ENCODE measurements at places on chromosomes 11 and 22.

GRCh38 chr11:21769188-21769587 lies 423.7 kb upstream of the ANO5 start:
- no peak for DNase-seq

DNA sequence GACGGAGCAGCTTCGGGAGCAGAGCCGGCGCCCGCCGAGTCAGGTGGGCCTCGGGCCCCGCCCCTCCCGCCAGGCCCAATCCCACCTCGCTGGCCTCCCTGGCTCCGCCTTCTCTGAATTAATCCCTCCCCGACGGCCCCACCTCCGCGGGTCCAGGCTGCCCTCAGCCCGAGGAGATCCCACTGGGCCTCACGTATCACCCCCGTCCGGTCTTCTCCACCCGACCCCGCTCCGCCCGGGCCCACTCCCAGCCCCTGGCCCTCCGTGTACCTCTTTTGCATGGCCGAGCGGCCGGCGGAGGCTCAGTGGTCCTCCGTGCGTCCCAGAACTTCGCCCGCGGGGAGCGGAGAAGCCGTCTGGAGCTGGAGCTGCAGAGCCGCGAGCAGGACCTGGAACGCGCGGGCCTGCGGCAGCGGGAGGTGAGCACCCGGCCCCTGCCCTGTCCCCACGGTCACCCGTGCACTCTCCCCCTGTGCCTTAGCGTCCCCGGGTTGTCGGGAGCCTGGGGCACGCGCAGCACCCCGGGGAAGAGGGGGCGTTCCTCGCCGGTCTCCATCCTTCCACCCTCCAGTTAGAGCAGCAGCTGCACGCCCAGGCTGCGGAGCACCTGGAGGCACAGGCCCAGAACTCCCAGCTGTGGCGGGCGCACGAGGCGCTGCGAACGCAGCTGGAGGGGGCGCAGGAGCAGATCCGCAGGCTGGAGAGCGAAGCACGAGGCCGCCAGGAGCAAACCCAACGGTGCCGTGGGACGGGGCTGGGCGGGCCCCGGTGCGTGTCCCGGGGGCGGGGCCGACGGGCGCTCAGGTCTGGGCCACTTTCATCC lies 2.2 kb upstream of the CD151 start:
- peak; percentile 33 for DNase-seq

DNA sequence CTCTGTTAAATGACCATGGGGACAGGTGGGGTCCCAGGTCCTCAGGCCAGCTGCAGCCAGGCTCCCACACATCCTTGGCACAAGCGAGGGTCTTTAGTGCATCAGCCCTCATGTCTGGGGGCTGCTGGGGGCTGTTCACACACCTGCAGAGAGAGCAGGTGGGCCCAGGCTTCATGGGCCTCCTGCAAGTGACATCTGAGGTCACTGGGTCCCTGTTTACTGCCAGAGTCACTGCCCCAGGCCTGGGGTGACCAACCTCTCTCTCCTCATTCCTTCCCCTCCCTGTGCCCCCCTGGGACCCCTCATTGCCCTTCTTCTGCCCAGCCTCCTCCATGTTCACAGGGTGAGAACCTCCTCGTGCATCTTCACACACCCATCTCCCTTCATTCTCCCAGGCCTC lies 92.4 kb downstream of the RTL6 start:
- DNase-seq, result no peak

DNA sequence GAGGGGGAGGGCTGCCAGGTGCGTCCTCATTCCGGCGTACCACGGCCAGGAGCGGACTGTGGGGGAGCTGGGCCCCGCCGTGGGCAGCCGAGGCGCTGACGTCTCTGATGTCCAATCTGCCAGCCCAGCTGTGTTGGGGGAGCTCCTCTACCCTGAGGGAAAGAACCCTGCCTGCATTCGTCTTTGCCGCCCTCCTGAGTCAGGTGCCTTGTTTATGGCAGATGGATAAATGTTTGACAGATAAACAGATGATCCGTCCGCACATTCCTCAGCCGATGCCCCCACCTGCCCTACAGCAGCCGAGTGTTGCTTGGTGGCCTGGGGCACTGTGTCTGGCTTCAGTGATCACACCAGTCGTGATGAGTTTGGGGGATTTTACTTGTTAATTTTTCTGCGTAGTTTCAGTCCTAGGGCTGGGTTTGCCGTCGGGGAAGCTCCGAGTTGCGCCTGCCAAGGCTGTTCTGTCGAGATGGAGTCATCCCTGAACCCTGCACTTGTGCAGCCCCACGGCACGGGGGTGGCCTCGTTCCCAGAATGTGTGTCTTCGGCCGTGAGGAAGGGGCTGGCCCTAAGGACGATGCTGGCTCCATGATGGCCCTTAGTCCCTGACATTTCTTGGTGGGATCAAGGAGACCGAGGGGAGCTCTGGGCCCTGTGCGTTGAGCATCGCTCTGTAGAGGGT lies 1083.9 kb downstream of the BRD1 start:
- no peak for DNase-seq

DNA sequence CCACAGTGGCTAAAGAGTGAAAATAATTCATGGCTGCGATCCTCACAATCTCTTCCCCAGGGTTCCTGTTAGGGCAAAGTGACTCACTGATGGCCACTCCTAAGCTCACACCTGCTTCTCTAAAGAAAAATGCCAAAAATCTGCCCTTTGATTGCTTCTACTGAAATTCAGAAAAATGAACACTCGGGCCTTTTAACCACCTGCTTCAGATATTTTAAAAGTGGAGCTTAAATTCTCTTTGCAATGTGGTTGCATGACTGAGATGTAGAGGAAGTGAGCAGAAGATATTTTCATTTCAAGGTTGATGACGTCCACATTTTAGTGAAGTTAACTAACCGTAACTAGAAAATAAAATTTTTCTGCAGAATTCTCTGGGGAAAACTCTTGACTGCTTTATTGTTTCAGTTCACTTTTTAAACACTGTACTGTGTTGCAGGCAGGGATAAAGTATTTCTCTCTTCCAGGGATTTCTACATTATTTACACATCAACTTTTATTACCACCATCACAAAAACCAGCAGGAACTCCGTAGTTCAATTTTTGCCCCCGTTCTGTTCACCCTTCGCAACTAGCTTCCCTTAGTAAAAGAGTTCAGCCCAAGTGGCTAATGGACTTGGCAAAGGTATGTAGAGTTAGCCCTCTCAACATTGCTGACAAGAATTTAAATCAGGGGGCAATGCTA lies 8.5 kb downstream of the RAB30 start:
- DNase-seq, result no peak

DNA sequence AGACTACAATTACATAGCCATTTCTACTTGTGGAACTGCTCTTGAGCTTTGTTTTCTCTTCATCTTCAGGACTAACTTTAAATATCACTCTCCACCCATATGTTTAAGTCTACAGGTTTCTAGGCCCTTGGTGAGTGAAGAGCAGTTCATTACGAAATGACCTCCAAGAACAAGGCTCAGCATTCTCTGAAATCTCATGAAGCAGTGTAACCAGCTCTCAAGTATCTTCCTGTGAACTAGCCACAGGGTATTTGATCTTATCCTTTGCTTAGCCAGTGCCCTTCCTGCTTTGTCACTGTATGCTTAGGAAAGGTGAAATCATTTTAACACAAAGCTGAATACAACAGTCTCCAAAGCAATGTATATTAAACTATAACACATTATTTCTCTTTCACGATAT lies 20.4 kb upstream of the LYVE1 start:
- DNase-seq, result no peak

- no peak for DNase-seq
Measured at GRCh38 chr11:65887723-65888162, 528 bp downstream of the FIBP start.

DNA sequence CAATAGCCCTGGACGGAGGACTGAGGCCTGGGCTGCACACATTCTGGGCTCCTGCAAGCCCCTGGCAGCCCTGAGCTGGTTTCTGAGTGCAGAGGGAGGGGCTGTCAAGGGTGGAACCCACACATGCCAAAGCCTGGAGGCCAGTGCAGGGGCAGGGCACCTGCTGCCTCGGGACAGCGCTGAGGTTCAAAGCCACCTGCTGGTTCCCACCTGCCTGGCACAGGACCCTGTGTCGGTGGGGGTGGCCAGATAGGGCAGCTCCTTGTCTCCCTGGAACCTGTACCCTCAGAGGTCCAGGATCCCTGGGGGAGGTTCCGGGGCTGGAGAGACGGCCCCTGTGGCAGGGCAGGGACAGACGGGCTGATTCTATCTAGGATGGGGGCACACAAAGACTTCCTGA lies 40.8 kb downstream of the RTN4R start:
- DNase-seq, result no peak

DNA sequence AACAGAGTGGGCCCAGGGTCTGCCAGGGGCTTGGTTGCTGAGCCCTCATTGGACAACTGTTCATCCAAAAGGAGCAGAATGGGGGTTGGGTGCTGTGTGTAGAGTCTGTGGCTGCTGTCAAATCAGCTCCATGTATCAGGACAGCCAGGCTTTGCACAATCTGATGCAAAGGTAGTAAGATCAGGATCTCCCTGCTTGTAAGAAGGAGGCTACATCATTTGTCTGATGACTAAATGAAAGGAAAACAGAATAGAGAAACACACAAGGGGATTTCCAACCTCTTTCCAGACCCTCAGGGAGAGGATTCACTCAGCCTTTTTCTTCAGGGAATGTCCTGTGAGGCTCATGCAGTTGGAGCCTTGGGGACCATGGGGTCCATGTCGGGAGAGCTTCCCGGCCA lies 7.2 kb downstream of the MICAL2 start:
- no peak for DNase-seq

GRCh38 chr11:69682681-69683326 lies 7.7 kb upstream of the LTO1 start:
- no peak for DNase-seq

- no peak for DNase-seq
Measured at GRCh38 chr11:80815752-80816453, 1375.1 kb upstream of the TENM4 start.

DNA sequence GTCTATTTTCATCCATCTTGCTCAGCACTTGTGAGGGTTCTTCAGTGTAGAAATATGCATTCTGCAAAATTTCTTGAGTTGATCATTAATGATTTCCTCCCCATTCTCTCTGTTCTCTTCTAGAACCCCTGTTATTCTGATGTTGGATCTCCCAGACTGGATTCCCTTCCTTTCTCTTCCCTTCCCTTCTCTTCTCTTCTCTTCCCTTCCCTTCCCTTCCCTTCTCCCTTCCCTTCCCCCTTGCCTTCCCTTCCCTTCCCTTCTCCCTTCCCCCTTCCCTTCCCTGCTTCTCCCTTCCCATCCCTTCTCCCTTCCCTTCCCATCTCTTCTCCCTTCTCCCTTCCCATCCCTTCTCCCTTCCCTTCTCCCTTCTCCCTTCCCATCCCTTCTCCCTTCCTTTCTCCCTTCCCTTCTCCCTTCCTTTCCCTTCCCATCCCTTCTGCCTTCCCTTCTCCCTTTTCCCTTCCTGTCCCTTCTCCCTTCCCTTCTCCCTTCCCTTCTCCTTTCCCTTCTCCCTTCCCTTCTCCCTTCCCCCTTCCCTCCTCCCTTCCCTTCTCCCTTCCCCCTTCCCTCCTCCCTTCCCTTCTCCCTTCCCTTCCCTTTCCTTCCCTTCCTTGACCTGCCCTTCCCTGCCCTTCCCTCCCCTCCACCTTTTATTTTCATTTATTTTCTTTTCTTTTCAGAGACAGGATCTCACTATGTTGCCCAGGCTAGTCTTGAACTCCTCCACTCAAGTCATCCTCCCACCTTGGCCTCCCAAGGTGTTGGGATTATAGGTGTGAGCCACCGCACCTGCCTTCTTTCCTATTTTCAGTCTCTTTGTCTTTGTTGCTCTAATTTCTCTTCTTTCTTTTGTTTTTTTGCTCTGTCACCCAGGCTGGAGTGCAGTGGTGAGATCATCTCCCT lies 24.9 kb upstream of the RBFOX2 start:
- DNase-seq, result no peak

GRCh38 chr11:77179048-77179447 lies 51.0 kb downstream of the MYO7A start:
- DNase-seq, result no peak

DNA sequence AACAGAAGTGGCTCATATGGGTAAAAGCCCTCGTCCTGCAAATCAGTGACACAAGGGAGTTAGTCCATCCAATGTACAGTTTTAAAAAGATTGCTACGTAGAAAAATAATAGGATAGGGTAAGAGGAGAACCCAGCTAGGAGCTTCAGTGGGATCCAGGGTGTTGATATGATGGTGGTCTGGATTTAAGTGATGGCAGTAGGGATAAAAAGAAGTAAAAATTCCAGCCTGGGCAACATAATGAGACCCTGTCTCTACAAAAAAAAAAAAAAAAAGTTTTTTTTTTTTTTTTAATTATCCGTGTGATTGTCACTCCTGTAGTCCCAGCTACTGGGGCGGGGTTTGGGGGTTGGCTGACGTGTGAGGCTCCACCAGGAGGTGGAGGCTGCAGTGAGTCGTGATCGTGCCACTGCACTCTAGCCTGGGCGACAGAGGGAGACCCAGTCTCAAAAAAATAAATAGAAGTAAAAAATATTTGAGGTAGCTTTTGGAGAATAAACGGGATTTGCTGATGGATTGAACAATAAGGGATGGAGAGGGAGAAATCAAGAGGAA lies 7.0 kb upstream of the L3MBTL2 start:
- peak; percentile 37 for DNase-seq

DNA sequence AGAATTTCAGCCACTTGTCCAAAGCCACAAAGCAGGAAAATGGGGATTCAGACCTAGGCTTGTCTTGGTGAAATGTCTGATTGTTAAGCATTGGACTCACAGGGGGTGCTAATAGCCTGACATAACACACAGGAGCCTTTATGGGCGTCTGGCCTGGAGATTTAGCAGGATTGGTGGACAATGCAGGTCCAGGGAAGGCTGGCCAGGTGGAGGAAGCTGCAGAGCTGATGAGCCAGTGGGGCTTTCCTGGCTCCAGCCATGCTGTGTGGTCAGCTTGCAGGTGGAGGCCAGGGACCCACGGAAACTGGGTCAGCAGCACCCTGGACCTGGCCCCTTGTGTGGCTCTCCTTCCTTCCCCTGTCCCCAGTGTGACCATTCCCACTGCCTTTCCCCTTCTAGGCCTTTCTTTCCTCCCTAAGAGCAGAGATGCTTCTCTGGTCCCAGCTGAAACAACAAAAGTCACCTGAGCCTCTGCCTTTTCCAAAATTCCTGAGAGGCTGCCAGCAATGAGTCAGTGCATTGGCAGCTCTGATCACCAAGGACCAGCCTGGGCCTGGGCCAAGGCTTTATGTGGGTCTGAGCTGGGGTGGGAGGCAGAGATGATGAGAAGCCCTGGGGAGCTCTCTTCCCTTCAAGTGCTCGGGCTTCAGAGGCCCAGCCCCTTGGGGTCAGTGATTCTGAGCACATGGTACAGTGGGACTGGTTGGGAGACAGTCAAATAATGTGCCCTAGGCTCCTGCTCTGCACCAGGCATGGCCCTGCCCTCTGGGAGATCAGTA lies 85.2 kb downstream of the CCDC81 start:
- no peak for DNase-seq

DNA sequence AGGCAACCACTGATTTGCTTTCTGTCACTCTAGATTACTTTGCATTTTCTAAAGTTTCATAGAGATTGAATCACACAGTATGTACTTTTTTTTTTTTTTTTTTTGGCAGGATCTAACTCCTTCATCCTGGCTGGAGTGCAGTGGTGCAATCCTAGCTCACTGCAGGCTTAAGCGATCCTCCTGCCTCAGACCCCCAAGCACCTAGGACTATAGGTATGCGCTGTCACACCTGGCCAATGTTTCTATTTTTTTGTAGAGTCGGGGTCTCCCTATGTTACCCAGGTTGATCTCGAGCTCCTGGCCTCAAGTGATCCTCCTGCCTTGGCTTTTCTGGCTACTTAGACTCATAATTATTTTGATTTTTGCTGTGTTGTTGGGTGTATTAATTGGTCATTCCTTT lies 294.6 kb upstream of the CTSC start:
- DNase-seq, result no peak
